Activated T-helper 17 cell treated with anti-CD3 and anti-CD28 coated beads, Interleukin-2, amount 50 U/mL, for 72 hours (primary cell): ENCODE measurements at places on chromosomes 5 and 9. TPM values are rescaled to one million over a fixed set of nuclear protein-coding genes. Genes with fewer than 3 reads are reported as not detected.

The SVEP1 gene
- 0.11 TPM for total RNA-seq

The C9orf152 gene
- total RNA-seq = not detected

The FOXD4L6 gene
- total RNA-seq = not detected

- peak; percentile 69 for ATAC-seq
Observed at GRCh38 chr5:90558344-90559192, at the start of gene ADGRV1. TSS of gene ADGRV1 (plus strand) at chr5:90558797. CDS start at chr5:90558896, 99 bp downstream.

- ATAC-seq = peak; percentile 74
Observed at GRCh38 chr9:36995927-36996705, 38.0 kb downstream of the PAX5 start.

DNA sequence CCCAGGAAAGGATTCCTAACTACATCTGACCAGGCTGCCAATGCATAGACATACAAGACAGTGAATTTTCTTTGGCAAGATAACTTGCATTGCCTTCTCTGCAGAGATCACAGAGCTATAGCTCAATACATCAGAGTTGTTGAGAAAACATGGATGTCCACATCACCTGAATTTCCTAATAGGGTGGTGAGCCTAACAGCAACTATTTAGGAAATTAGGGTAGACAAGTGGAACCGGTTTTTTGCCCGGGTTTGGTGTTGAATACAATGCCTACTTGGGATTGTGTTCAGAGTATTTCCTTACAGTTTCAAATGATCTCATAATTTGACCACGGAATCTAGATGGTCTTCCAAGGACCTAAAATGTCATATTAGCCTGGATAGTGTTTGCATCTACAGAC is 262.7 kb downstream of the KIF4B start:
- no peak for ATAC-seq

- no peak for ATAC-seq
Observed at GRCh38 chr9:77876590-77876989, 155.0 kb downstream of the GNAQ start.
